ENCODE measurements at places on chromosomes 5 and 9.

- no peak for DNase-seq
These were observed 18.4 kb downstream of the NKD2 start for GRCh38 chr5:1026700-1027621.

- no peak for DNase-seq
These were observed 282.5 kb upstream of the SMARCA2 start for GRCh38 chr9:1732670-1733069.

GRCh38 chr9:132679946-132680625 is 9.8 kb downstream of the GTF3C4 start:
- DNase-seq = no peak

- no peak for DNase-seq
These were observed 40.9 kb upstream of the FABP6 start for GRCh38 chr5:160188141-160189015.

GRCh38 chr9:35981699-35982098 is 23.7 kb upstream of the OR2S2 start:
- no peak for DNase-seq

DNA sequence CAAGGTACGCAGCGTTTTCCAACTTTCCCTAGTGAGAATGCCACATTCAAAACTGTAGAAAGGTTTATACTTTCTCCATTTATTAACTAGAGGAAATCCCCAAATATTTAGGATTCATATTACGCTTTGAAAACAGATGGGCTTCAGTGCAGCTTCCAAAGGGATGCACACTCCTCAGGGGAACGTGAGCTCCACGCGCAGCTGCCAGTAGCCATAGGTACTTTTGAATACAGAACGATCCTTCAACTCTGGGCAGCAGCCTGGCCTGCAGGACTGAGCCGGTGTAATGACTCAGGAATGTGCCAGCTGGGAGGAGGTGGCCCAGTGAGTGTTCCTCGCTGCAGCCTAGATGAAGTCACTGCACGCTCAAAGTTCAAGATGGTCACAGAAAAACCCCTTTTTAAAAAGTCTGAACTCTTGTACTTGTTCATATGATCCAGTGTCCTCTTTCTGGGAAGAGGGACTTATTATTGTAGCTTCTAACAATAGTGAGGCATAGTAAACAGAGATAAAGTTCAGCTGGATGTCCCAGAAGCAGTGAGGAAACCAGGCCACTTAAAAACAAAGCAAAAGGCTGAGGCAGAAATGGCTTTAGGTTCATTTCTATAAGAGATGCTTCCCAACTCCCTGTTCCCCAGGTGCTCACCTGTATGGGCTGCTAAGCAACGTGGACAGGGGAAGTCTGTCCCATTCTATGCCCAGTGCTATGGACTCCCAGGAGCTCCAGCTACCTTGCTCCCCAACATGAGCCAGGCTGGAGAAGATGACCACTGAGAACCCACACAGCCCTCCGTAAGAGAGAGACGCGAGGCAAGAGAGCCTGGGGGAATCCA is 130.0 kb downstream of the LHFPL2 start:
- no peak for DNase-seq

- no peak for DNase-seq
These were observed 10.6 kb upstream of the GRIN1 start for GRCh38 chr9:137128158-137128861.

All from chondrocyte (in vitro differentiated cells).